ENCODE measurements at places on chromosomes 4 and X. TPM values are rescaled to one million over a fixed set of nuclear protein-coding genes. Genes with fewer than 3 reads are reported as not detected.
A peak's percentile ranks its signal among the peaks of the same experiment; 100 is the strongest.

GRCh38 chrX:134948333-134949241, 42.2 kb upstream of the SMIM10 start:
- DNase-seq = no peak

GRCh38 chr4:177975315-177975987, 533.2 kb upstream of the AGA start:
- no peak for DNase-seq

GRCh38 chr4:40718586-40718985, 31.2 kb upstream of the NSUN7 start:
- no peak for DNase-seq

The GRIA2 gene
- polyA plus RNA-seq = 0.88 TPM

GRCh38 chr4:128512767-128513322, 225.2 kb upstream of the PGRMC2 start:
- DNase-seq = no peak

The CHIC1 gene
- 11.7 TPM for polyA plus RNA-seq

The FRAS1 gene
- 84.7 TPM for polyA plus RNA-seq

GRCh38 chr4:115117651-115118050, 4.2 kb upstream of the NDST4 start:
- no peak for DNase-seq

The TFE3 gene
- polyA plus RNA-seq = 37.5 TPM

The PIN4 gene
- polyA plus RNA-seq = 50.1 TPM

The HGFAC gene
- 1.7 TPM for polyA plus RNA-seq

DNA sequence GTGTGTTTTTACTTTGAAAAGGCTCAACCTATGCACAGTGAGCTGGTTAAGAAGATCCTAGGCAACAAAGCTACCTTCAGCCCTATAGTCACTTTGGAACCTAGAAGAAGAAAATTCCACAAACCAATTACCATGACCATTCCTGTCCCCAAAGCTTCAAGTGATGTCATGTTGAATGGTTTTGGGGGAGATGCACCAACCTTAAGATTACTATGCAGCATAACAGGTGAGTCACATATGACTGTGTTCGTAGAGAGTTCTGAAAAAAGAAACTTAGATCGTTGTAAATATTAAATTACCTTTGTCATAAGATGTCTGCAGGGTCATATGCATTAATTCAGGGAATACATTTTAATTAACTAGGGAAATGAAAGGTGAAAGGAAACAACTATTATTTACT, 287.1 kb downstream of the ANK2 start:
- DNase-seq = no peak

DNA sequence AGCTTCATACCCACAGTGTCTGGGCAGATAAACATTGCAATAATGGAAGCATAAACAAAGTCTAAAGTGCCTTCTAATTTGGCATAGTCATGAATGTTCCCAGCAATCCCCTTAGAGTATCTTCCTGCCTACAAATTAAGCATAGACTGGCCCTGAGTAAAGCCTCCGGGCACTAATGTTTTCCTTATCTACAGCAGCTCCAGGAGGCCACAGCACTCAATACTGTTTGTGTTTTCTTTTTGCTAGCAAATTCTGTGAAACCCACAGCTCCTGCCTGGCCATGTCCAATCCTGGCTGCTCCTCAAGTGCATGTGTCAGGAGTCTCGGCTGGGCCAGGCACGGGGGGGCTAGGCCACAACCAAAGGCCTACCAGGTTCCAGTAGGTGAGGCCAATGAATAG, 102.7 kb upstream of the TBC1D9 start:
- DNase-seq = no peak

DNA sequence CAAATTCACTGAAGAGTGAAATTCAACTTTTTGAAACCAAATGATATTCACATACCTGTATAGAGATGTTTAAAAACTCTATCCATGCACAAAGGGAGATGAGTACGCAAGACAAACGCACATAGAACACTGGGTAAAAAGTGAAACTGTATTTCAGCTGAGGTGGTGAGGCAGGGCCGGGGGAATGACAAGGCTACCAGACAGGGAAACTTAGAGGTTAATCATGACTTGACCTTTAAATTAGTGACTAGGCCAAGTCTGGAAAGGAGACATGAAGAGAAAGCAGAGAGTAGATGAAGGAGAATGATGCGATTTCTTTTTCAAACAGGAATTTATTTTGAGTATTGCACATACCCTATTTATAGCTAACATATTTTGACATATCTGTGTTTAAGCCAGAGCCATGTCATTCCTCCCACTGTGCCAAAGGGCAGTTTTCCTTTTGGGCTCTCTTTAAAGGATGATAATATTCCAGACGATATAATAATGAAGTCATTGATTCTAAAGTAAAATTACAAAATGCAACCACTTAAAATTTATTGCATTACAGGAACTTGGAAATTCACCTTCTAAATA, 49.4 kb downstream of the ARHGEF6 start:
- no peak for DNase-seq

DNA sequence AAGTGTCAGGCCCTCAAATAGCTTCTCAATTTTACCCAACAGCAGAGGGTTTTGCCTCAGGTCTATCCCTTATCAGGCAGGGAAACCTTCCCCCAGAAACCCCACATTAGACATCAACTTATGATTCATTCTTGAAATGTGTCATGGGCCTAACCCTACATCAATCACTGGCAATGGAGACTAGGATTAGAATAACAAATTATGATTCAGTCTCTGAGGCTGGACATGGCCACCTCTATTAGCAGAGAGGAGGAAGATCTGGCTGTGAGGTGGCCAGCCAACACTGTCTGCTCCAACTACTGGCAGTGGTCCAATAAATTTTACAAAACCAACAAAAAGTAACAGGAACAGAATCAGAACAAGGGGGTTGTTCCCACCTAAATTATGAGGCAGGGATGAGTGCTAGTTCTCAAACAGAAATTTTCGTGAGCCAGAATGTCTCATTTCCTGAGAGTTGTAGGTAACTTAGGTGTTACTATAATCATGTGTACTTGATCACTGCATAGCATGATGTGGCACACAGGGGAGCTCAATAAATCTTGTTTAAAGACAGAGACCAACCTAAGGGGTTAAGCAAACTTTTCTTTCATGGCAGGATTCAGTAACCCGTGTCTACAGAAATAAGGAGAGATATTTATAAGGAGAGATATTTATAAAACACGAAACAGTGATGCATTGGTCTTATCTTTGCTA, 126.8 kb downstream of the NFKB1 start:
- DNase-seq = no peak

GRCh38 chr4:163486321-163486720, 8.2 kb upstream of the TMA16 start:
- no peak for DNase-seq

GRCh38 chr4:147749811-147750321, 18.0 kb downstream of the ARHGAP10 start:
- DNase-seq = peak; percentile 60

GRCh38 chr4:69321153-69321729, 41.0 kb downstream of the UGT2B28 start:
- no peak for DNase-seq

Data from renal pelvis (tissue), 12 donors.